ENCODE measurements at places on chromosomes 6 and 20.

DNA sequence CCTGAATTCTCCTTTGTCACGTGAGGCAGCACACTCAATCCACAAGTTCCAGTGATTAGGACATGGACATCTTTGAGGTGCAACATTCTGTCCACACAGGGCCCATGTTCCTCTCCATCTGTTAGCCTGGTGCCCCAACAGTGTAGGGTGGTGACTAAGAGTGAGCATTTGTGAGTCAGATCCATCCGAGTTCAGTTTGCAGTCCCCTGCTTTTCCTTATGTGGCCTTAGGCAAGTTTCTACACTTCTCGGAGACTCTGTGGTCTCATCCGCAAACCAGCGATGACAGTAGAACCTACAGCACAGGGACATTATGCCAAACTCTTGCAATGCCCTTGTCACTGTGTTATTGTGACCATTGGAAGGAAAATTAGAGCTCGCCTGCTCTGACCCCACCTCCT lies 178.7 kb upstream of the CDH4 start:
- no peak for DNase-seq

GRCh38 chr6:166202321-166202733 lies 34.7 kb upstream of the TBXT start:
- no peak for DNase-seq

DNA sequence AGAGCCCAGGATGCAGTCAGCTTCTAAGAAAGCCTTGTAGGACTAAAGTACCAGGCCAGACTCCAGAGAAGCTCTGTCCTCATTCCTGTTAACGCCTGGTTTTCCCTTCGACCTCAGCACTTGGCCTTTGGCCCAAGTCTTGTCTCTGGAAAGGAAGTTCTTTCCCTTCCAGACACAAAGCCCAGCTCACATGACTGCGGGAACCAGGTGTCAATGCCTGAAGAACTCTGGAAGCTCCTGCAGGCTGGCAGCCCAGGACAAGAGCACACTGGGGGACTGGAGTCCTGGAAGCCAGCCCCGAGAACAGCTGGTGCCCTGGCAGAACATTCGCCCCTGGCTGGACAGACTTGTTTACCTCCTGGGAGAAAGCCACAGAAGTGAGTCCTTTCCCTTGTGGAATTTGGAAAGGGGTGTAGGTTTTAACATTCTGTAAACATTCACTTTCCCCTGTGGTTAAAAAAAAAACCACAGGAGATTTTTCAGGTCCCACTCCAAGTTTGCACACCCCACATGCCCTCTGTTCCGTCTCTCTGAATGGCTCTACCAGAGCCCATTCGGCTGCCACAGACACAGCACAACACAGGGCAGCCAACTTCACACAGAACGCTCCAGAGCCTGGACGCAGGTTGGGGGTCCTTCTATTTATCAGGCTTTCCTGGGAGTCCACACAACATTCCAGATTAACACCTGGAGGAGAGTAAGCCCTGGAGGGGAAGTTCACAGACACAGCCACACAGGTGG lies 18.1 kb downstream of the ACSS1 start:
- no peak for DNase-seq

GRCh38 chr6:17405944-17406245 lies 12.5 kb downstream of the CAP2 start:
- DNase-seq: no peak

- DNase-seq: no peak
Measured at GRCh38 chr20:663315-664090, 10.5 kb upstream of the SRXN1 start.

DNA sequence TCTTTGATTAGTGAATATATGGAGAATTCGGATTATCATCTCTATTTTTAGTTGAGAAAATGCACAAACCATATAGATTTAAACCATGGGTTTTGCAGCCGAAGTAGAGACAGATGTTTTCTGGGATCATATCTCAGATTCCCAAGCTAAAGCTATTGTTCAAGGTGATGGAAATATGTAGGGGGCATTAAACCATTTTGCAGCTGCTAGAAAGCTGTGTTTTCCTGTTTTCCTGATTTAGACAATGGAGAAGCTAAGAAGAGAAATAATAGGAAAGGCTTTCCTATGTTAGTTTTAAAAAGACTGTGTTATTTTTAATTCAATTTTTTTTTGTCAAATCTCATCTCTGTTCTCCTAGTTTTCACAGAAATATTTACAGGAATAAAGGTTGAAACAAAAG lies 6.2 kb downstream of the CD93 start:
- no peak for DNase-seq

GRCh38 chr6:151036869-151037680 lies 171.6 kb downstream of the MTHFD1L start:
- no peak for DNase-seq

Data from activated naive CD4-positive, alpha-beta T cell treated with Interleukin-2 at 50 U/mL for 16 hours (primary cell).